ENCODE measurements at places on chromosomes 3 and 15.
A peak's percentile ranks its signal among the peaks of the same experiment; 100 is the strongest.

GRCh38 chr15:40769274-40770146 lies at the start of gene C15orf62:
Gene C15orf62, plus strand, starts transcription at chr15:40769980. Its CDS starts 516 bp downstream, at chr15:40770496.
- DNase-seq: no peak

DNA sequence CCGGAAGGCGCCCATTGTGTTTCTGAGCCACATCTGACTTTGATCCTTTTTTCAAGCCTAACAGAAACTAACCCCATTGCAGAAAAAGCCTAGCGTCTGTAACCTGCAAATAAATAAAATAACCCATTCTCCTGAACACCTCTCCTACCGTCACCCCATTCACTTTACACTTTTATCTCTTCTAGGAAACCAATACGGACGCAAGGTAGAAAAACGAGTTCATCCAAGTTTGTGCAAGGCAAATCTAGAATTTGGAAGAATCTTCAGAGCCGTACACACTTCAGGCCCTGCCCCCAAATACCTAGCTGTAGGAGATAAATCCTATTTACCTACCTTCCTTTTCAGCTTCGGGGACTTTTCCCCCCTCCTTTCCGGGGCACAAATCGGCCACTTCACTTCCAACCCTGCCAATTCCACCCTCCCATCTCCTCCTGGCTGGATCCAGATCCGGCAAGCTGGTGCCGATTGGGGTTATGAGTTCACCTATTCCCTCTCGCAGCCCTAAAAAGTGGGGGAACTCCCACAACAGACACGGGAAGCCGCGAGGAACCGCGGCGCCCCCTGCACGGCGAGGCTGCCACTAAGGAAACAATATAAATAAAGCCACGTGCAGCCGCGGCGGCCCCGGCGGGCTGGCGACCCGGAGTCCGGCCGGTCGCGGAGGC lies 987 bp downstream of the PRTG start:
- no peak for DNase-seq

DNA sequence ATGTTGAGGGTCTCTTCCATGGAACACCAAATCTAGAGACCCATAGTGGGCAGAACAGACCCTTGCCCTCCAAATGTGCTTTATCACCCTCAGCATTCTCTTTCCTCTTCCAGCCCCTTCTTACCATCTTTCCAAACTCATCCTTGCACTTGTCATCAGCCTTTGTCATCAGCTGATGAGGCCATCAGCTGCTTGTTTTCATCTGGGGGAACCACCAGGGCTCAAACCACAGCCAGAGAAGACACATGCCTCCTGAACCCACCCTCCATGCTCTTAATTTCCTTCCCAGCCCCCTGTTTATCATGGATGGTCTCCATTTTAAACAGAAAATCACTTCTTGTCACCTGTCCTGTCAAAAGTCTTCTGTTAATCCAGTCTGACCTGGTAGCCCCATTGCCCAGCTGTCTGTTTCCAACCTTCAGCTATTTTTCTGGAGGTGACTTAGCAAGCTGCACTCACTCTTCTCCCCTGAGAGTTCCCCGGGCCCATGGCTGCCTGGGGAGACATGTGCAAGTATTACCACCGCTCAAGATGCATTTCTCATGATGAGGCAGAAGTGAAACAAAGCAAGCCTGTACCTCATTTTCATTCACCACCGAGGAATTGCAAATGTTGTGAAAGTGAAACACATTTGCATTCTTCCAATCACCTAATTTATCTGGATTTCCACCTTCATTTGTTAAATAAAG lies 14.7 kb upstream of the SYNM start:
- DNase-seq: peak; percentile 20

GRCh38 chr3:100875239-100875638 lies 118.0 kb downstream of the ABI3BP start:
- no peak for DNase-seq
